Stimulated activated CD8-positive, alpha-beta memory T cell treated with anti-CD3 and anti-CD28 coated beads, Interleukin-15, amount 100 ng/mL, for 1 hour (primary cell): ENCODE measurements at places on chromosomes 13 and 19.
A peak's percentile ranks its signal among the peaks of the same experiment; 100 is the strongest.

DNA sequence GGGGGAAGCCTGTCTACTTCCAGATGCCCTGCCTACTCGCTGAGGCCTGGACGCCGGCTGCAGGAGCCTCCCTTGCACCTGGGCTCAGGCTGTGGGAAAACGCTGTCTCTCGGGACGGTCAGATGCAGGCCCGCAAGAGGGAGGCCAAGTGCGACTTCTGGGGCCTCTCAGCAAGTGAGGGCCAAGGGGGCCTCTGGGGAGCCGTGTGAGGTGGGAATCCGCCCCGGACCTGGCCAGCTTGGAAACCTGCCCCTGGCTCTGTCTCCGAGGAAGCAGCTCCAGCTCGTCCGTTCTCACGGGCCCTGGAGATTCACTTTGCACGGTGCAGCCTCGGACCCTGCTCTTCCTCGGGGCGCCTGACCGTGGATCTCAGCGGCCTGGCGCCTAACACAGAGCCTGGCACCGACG lies 11.4 kb upstream of the CRTC1 start:
- no peak for DNase-seq

GRCh38 chr13:85520445-85520844 lies 278.8 kb downstream of the SLITRK6 start:
- no peak for DNase-seq

GRCh38 chr13:100175078-100175802 lies 86.3 kb downstream of the PCCA start:
- no peak for DNase-seq

GRCh38 chr19:11227195-11227886 lies 12.1 kb upstream of the ANGPTL8 start:
- DNase-seq, result no peak

GRCh38 chr13:27118428-27119054 lies 53.1 kb downstream of the USP12 start:
- no peak for DNase-seq

- no peak for DNase-seq
Observed at GRCh38 chr13:97438856-97439595, 5.1 kb downstream of the RAP2A start.

- peak; percentile 11 for DNase-seq
Observed at GRCh38 chr13:24161010-24161775, 673 bp downstream of the SPATA13 start.

DNA sequence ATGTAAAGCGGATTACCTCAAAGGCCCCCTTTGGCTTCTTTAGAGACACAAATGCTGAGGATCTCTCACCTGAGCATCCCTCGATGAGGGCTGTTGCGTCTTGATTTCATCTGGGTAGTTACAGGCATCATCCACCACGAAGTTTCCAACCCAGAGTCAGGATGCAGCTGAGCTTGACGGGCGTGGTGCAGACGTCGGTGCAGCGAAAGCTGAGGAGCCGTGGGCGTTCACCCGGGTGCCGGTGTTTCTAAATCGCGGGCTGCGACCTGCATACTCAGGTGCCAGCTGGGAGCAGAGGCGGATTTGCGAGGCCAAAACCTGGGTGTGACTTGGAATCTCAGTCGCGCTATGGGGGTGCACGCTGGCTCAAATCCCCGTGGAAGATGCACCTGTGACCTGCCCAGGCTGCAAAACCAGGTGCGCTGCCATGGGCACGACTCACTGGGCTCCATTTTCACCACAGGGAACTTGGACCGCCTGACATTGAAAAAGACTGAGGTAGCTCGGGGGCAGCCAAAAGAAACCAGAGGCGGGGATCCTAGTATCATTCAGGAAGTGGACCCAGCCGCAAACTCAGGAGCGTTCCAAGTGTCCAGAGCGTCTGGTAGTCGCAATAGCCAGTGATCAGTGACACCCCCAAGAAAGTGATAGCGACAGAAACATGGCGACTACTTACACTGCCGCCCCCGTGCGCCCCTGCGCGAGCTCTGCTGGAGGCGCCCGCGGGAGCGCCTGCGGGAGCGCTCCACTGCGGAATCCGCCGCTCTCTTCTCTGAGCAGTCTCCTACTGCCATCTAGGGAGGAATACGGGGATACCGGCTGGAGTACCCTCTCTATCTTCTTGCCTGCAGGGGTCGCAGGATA lies 36.4 kb upstream of the IGFL4 start:
- no peak for DNase-seq

DNA sequence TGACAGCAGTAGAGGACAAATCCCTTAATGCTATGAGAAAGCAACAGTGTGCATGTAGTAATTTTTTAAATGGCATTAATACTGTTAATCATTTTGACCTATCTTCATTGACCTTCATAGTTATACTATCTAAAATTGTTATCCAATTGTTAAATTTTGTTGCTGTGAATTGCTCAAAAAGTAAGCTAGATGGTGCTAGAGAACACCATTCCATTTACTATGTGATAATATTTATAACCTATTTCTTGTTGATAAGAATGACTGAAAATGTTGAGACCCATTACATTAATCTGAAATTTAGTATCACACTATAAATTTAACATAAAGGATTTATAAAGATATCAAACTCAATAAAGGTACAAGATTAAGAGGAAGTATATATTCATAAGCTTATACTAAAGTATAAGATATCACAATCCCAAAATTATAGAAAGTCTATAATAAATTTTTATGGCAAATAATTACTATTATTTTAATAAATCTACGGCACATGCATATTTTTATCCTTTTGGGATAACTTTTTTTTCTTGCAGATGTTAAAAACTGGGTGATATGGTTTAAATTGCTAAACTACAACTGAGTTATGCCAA lies 1573.3 kb downstream of the PCDH9 start:
- no peak for DNase-seq

- no peak for DNase-seq
Observed at GRCh38 chr13:110268576-110269185, 38.3 kb downstream of the COL4A1 start.

DNA sequence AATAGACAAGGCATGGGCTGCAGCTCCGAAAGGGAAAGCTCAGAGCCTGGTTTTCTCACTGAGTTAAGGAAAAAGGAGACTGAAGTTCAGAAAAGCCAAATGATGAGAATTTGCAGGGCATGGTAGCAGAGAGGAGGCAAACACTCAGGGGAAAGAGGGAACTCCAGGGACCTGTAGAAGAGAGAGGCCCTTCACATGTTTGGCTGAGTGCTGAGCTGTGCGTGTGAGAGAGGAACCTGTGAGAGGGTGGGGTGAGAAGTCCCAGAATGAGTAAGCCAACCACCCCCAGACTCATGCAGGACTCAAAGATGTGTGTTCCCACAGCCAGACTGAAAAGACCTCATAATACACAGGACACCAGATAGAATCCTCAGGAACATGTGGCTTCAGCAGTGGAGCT lies 2.8 kb upstream of the CRYL1 start:
- DNase-seq, result no peak

GRCh38 chr13:74289861-74290773 lies 155.9 kb upstream of the KLF12 start:
- no peak for DNase-seq

- DNase-seq, result no peak
Observed at GRCh38 chr13:59710416-59710815, 453.3 kb downstream of the DIAPH3 start.

GRCh38 chr19:410243-410781 lies 1.4 kb upstream of the C2CD4C start:
- DNase-seq, result no peak

- DNase-seq, result no peak
Observed at GRCh38 chr13:50731400-50731799, 112.1 kb downstream of the DLEU7 start.

DNA sequence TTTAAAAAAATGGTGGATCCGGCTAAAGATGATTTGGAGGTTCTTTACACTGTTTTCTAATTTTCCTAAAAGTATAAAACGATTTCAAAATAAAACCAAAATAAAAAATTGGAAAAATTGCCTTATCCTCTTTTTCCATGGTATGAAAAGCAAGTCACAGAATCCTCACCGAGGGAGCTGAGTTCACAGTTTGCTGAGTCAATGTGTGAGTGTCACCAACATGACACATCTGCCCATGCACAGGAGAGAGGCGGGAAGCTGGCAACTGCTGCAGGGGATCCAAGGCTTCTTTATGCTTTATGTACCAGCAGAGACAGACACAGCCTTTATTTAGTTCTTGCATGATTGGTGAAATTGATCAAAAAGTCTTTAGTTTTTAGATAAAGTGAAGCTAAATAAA lies 157.8 kb downstream of the TNFSF13B start:
- no peak for DNase-seq

DNA sequence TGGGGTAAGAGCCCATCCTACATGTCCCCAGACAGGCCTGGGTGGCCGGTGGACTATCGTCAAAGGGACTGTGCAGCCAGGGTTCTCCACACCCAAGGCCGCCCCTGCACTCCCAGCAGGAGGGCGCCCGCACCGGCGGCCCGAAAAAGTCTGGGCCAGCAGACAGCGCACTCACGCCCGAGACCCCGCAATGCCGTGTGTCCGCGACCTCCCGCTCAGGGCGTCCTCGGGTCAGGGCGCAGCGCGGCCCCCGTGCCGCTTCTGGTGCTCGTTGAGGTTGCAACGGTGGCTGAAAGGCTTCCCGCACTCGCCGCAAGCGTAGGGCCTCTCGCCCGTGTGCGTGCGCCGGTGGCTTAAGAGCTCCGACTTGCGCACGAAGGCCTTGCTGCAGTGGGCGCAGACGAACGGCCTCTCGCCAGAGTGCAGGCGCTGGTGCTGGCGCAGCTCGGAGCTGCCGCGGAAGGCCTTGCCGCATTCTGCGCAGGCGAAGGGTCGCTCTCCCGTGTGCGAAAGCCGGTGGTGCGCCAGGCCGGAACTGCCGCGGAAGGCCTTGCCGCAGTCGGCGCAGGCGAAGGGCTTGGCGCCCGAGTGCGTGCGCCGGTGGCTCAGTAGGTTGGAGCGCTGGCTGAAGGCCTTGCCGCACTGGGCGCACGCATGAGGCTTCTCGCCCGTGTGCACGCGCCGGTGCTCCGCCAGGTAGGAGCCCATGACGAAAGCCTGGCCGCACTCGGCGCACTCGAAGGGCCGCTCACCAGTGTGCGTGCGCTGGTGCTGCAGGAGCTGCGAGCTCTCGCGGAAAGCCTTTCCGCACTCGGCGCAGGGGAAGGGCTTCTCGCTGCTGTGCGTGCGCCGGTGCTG lies 2.8 kb upstream of the A1BG start:
- DNase-seq, result no peak

DNA sequence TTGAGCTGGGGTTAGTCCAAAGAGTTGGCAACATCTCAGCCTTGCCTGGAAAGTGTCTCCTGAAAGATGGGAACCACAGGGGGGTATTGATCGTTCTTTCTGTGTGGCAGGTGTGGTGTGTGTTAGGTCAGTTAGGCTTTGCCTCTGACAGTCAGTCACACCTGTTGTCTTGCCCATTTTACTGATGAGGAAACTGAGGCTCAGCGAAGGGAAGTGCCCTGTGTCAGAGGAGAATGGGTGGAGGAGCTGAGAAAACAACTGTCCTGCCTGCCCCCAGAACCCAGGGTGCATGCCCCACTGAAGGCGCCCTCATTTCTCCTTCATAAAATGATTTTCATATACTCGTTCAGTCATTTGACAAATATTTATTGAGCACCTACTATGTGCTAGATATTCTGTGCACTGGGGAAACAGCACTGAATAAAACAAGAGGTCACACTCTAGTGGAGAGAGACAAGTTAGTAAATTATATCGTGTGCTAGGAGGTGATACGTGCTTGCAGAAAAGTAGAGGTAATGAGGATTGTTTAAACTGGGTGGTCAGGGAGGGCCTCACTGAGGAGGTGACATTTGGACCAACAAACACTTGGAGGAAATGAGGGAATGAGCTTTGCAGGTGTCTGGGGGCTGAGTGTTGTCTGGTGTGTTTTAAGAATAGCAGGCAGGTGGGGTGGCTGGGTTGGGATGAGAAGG lies 1.6 kb downstream of the FXYD5 start:
- DNase-seq, result no peak

DNA sequence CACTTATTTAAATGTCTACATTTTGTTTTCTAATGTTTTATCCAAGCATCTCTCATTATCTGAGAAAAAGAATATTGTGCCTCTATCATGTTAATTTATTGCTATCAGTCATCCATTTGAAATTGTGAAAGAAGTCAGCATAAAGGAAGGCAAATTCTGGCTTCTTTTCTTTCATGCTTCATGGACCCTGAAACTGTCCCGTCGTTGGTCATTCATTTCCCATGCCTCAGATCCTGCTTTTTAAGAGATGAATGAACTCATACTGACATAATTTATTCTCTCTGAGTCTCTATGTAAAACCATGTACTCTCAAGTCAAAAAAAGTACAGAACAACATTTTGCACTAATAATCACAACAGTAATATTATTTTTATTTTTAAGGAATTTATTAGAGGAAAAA lies 2512.0 kb downstream of the PCDH9 start:
- no peak for DNase-seq

DNA sequence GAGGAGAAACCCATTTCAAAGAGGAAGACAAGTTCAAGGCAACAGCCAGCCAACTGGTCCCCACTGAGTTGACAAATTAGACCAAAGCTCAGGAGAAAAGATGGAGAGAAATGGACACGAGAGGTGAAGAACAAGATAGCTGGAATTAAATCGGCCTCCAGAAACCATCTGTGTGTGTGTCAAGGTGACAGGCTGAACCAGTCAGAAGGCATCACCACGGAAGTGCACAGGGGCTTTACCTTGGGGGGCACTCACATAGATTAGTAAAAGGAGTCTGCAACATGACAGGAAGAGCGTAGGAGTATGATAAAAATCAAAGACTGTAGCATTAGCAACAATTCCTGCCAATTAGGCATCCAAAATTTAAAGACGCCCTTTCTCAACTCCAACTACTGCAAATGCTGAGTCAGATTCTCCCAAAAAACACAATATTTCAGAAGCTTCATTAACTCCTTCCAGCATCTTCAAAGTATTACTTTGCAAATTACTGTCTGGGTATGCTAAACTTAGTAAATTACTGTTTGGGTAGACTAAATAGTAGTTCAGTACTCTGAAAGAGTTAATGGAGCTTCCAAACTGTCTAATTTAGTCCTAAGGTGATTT lies 66.2 kb downstream of the FOXO1 start:
- no peak for DNase-seq

- no peak for DNase-seq
Observed at GRCh38 chr13:34696296-34696695, 245.8 kb upstream of the NBEA start.

DNA sequence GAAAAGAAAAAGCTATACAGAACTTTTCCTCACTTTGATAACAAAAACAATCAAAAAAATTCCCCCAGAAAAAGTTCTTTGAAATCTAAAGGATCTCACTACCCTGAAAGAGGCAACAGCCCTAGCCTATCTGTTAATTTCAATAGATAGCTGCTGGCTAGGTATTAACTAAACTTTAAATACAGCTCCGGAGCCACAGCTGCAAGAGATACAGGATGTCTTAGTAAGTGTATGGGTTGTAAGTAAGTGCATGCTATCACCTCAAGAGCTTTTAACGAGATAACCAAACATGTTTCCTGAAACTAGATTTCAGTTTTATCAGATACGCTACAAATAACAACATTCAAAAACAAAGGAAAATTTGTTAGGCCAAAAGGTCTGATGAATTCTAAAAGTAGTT lies 148.4 kb downstream of the KLF12 start:
- DNase-seq, result no peak

GRCh38 chr19:2494447-2495129 lies 18.7 kb downstream of the GADD45B start:
- DNase-seq, result no peak

DNA sequence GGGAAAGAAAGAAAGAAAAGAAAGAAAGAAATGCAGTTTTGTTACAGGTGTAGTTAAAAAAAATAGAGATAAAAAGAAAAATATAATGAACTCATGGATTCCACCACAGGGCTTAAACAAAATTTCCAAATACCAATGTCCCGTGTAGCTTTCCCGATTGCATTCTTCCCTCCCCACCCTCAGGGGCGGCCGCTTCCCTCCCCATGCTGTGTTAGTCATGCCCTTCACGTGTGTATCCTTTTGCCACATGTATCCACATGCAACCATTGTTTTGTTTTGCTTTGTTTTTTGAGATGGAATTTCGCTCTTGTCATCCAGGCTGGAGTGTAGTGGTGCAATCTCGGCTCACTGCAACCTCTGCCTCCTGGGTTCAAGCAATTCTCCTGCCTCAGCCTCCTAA lies 3.6 kb upstream of the KMT5C start:
- no peak for DNase-seq
